ENCODE measurements at places on chromosomes 12 and 14. TPM values are rescaled to one million over a fixed set of nuclear protein-coding genes. Genes with fewer than 3 reads are reported as not detected.
A peak's percentile ranks its signal among the peaks of the same experiment; 100 is the strongest.

- peak; percentile 54 for DNase-seq
- no peaks in the 10 kb centered on the region for H3K27me3 ChIP-seq
- peak overlapping the region; percentile 75 for H3K4me3 ChIP-seq
Observed at GRCh38 chr12:121792607-121793439, 665 bp downstream of the RHOF start.

The TAS2R50 gene
- total RNA-seq, result 0.47 TPM

DNA sequence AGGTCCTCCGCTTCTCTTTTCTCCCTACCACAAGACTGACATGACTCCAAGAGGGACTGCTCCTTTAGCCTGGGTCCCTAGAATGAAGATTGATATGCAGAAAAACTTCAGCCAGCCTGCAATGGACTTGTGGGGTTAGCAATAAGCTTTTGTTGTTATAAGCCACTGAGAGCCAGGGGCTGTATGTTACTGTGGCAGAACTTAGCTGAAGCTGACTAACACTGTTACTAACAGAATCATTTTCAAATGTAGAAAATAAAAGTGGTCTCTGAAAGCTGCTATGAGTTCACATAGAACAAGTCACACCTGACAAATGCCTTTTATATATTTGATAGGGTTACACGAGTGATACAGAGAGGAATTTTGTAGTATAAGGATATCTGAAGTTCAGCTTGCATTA is 13.6 kb upstream of the RFLNA start:
- H3K27ac ChIP-seq, result no peak overlapping the region
- no peaks in the 10 kb centered on the region for H3K36me3 ChIP-seq
- H3K4me1 ChIP-seq, result peaks cover 8% of the 10 kb centered on the region
- H3K4me3 ChIP-seq, result no peak overlapping the region

- no peaks in the 10 kb centered on the region for H3K27me3 ChIP-seq
- DNase-seq, result no peak
- no peak overlapping the region for H3K4me3 ChIP-seq
- H3K27ac ChIP-seq, result peak overlapping the region; percentile 33
- peaks cover 85% of the 10 kb centered on the region for H3K4me1 ChIP-seq
- no peaks in the 10 kb centered on the region for H3K36me3 ChIP-seq
Observed at GRCh38 chr12:20507711-20508110, 139.4 kb downstream of the PDE3A start.

DNA sequence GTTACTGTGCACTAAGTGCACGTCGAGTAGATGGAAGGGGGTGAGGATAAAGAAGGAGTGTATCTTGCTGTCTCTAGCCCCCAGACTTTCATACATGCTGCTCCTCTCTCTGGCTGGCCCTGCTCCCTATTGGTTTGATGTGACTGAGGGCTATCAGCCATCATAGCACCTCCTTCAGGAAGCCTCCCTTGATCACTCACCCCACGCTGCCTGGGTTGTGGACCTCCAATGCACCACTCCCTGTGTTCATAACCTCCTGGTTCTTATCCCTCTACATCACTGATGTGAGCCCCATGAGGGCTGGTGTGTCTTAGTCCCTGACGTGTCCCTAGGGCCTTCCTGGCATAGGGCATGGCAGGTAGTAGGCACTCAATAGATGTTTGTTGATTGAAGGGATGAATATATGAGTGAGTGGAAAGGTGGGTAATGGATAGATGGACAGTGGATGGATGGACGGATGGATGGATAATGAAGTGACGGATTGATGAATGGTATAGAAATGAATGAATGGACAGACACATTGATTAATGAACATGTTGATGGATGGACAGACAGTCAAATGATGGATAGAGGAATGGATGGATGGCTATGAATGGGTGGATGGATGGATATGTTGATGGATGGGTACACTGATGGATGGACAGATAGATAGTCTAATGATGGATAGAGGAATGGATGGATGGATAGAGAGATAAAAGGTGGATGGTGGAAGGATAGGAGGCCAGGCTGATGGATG is 15.0 kb downstream of the SDSL start:
- H3K36me3 ChIP-seq, result no peaks in the 10 kb centered on the region
- no peak overlapping the region for H3K4me3 ChIP-seq
- DNase-seq, result no peak
- H3K27ac ChIP-seq, result no peak overlapping the region
- H3K4me1 ChIP-seq, result no peaks in the 10 kb centered on the region

The TMEM229B gene
- 1.4 TPM for total RNA-seq

- no peaks in the 10 kb centered on the region for H3K27me3 ChIP-seq
- no peaks in the 10 kb centered on the region for H3K4me1 ChIP-seq
- no peaks in the 10 kb centered on the region for H3K36me3 ChIP-seq
- DNase-seq, result no peak
- no peak overlapping the region for H3K4me3 ChIP-seq
- no peak overlapping the region for H3K27ac ChIP-seq
Observed at GRCh38 chr12:18066666-18067065, 23.3 kb downstream of the RERGL start.

DNA sequence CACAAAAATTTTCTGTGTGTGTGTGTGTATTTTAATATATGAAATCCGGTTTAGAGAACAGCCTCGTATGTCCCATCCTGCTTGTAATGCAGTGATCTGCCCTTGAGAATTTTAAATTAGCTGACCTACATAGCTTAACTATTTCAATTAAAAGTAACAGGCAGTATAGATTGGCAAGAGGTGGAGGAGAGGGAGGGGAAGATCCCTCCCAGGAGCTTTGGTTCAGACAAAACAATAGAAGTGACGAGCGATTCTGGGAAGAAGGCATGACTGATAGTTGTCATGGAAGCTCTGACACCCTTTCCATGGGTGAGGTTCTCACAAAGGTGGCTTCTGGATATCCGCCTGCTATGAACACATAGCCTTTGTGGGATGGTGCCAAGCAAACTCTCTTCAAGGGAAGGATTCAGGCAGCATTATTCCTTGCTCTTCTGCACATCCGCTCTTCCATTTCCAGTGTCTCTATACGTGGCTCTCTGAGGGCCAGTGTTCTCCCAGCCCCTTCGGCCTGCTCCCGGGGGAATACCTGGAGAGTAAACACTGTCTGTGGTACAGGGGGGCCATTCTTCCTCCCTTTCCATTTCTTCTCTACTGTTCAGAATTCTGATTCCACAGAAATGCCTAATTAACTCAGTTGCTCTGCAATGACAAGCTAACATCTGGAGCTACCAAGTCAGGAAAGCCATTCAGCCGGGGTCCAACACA is 182.0 kb downstream of the CACNA1C start:
- H3K4me3 ChIP-seq, result no peak overlapping the region
- DNase-seq, result no peak
- no peaks in the 10 kb centered on the region for H3K36me3 ChIP-seq
- peaks cover 99% of the 10 kb centered on the region for H3K4me1 ChIP-seq

The DDN gene
- 1.4 TPM for total RNA-seq

- H3K27ac ChIP-seq, result peak overlapping the region; percentile 18
- DNase-seq, result no peak
- H3K4me1 ChIP-seq, result peaks cover 82% of the 10 kb centered on the region
- H3K27me3 ChIP-seq, result no peaks in the 10 kb centered on the region
- no peaks in the 10 kb centered on the region for H3K36me3 ChIP-seq
Observed at GRCh38 chr12:46219877-46220655, 48.8 kb downstream of the SLC38A1 start.

DNA sequence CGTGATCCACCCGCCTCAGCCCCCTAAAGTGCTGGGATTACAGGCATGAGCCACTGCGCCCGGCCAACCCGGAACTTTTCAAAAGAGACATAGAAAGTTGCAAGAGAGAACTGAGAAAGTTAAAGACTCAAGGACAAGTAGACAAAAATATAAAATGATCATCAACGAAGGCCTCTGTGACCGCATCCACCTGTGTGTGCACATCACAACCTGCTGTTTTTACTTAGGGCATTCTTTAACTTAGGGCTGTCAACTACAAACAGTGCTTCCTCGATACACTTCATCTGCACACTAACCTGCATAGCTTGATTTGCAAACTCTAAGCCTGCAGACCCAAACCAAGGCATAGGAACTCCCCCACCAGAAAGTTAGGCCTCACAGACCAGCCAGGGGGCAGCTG is 14.8 kb downstream of the P2RX2 start:
- no peak overlapping the region for H3K4me3 ChIP-seq
- peaks cover 83% of the 10 kb centered on the region for H3K36me3 ChIP-seq
- H3K27me3 ChIP-seq, result no peaks in the 10 kb centered on the region
- H3K27ac ChIP-seq, result no peak overlapping the region

The PMEL gene
- 0.16 TPM for total RNA-seq

DNA sequence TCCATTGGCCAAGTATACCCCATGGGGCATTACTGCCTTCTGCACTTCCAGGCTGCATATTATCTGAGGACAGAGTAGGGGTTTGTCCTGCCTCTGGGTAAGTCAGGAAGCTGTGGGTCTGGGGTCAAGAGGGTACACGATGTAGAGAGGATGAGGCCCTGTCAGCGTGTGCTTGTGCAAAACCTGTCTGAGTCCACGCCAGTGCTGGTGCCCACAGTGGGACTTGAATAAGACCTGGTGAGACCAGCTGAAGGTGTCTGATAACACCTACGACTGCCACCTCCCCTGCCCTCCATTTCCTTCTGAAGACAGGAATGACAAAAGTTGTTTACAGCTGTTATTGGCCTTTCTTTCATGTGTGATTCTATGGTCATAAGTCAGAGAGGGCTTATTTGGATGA is 22.1 kb upstream of the NID2 start:
- H3K4me3 ChIP-seq, result no peak overlapping the region
- no peak overlapping the region for H3K27ac ChIP-seq
- DNase-seq, result no peak

The MYO1A gene
- not detected for total RNA-seq

DNA sequence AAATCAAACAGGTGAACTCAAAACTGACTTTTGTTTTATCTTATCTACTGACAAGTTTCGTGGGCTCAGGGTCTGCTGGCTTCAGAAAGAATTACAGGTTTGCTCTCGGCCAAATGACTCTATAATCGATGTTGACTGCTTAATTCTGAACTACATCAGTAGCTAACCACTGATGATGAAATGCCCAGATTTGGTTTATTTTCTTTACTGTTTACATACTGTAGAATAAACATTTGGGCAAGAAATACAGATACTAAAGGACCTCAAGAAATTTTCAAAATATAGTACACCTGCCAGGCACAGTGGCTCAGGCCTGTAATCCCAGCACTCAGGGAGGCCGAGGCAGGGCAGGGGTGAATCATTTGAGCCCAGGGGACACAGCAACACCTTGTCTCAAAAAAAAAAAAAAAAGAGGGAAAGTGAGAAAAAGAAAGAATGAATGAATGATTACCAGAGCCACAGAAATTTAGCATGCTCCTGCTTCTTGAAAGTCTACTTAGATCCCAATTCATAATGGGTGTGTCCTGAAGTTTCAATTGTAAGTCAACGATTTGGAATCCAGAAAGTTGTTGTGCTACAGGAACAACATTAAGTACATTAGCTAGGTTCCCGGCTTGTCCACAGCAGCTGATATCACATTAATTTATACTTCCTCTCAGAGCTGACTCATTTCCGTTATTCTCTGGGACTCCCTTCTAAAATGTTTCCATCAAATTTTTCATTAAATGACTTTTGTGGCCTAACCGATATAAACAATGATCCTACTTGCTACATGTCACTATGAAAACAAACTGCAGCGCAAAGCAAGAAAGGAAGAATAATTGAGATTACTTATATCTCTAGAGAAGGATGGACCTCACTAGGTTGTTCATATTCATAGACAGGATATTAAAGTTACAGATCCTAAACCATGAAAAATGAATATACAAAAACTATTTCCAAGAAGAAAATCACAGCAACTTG is 134.3 kb downstream of the MED13L start:
- H3K4me1 ChIP-seq, result peaks cover 71% of the 10 kb centered on the region
- no peak for DNase-seq
- H3K27ac ChIP-seq, result peak overlapping the region; percentile 43
- no peaks in the 10 kb centered on the region for H3K36me3 ChIP-seq
- no peaks in the 10 kb centered on the region for H3K27me3 ChIP-seq
- H3K4me3 ChIP-seq, result no peak overlapping the region

GRCh38 chr12:90399357-90399756 is 555.6 kb downstream of the CCER1 start:
- no peak overlapping the region for H3K27ac ChIP-seq
- no peak for DNase-seq
- H3K36me3 ChIP-seq, result no peaks in the 10 kb centered on the region
- no peaks in the 10 kb centered on the region for H3K27me3 ChIP-seq
- H3K4me3 ChIP-seq, result no peak overlapping the region

GRCh38 chr12:80432061-80432460 is 12.0 kb upstream of the PTPRQ start:
- no peaks in the 10 kb centered on the region for H3K27me3 ChIP-seq
- H3K27ac ChIP-seq, result no peak overlapping the region
- H3K36me3 ChIP-seq, result no peaks in the 10 kb centered on the region

DNA sequence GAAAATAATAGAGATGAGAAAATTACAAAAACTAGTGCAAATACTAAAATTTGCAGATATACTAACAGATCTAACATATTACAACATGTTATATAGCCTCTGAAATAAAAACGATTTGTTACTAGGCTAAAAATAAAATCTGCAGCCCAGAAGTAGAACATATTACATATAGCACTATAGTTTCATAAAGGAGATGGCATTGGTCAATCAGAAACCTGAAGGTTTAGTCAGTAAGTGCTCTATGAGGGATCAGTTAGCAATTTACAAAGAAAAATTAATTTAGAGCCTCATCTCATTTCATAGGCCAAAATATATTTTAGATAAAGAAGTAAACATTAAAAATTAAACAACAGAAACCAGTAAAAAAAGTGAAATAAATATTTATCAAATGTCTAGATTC is 41.0 kb downstream of the IFNG-AS1 start:
- H3K4me1 ChIP-seq, result no peaks in the 10 kb centered on the region
- DNase-seq, result no peak
- H3K27ac ChIP-seq, result no peak overlapping the region
- no peak overlapping the region for H3K4me3 ChIP-seq
- H3K36me3 ChIP-seq, result no peaks in the 10 kb centered on the region
- H3K27me3 ChIP-seq, result no peaks in the 10 kb centered on the region

- H3K4me3 ChIP-seq, result no peak overlapping the region
- DNase-seq, result no peak
- H3K36me3 ChIP-seq, result no peaks in the 10 kb centered on the region
- H3K27me3 ChIP-seq, result no peaks in the 10 kb centered on the region
Observed at GRCh38 chr12:81692008-81692407, 67.1 kb downstream of the PPFIA2 start.

GRCh38 chr12:19800884-19801283 is 361.6 kb downstream of the AEBP2 start:
- peaks cover 7% of the 10 kb centered on the region for H3K4me1 ChIP-seq
- H3K4me3 ChIP-seq, result no peak overlapping the region
- no peak overlapping the region for H3K27ac ChIP-seq
- no peaks in the 10 kb centered on the region for H3K36me3 ChIP-seq

GRCh38 chr14:94119071-94119470 is 8.5 kb downstream of the IFI27 start:
- H3K4me3 ChIP-seq, result no peak overlapping the region
- H3K4me1 ChIP-seq, result peaks cover 18% of the 10 kb centered on the region
- H3K27me3 ChIP-seq, result no peaks in the 10 kb centered on the region
- no peak for DNase-seq
